T-helper 17 cell (primary cell): ENCODE measurements at places on chromosomes 1 and 21. TPM values are rescaled to one million over a fixed set of nuclear protein-coding genes. Genes with fewer than 3 reads are reported as not detected.

Gene SYTL1
- 206 TPM for total RNA-seq

Gene CFH
- 23.1 TPM for total RNA-seq

Gene MOV10
- total RNA-seq: 72.7 TPM

Gene TMEM269
- 0.42 TPM for total RNA-seq

Gene BGLAP
- 3.7 TPM for total RNA-seq

Gene TGFBR3
- total RNA-seq: 21.0 TPM

Gene CHODL
- total RNA-seq: 0.60 TPM

Gene LPGAT1
- 35.0 TPM for total RNA-seq

Gene MCOLN2
- 26.7 TPM for total RNA-seq

Gene CHD1L
- total RNA-seq: 29.3 TPM

Gene NBL1
- total RNA-seq: 32.3 TPM

Gene GSTM1
- not detected for total RNA-seq

Gene SELP
- 2.3 TPM for total RNA-seq

Gene ERG
- total RNA-seq: not detected

Gene PPM1J
- 0.42 TPM for total RNA-seq

Gene OR2T6
- total RNA-seq: not detected

Gene CLSTN1
- total RNA-seq: 91.5 TPM

Gene CHI3L1
- total RNA-seq: not detected

Gene AK4
- 0.05 TPM for total RNA-seq
